ENCODE measurements at places on chromosomes 5 and 9.
A peak's percentile ranks its signal among the peaks of the same experiment; 100 is the strongest.

GRCh38 chr5:68046445-68046844 is 169.1 kb upstream of the PIK3R1 start:
- no peak for DNase-seq

- DNase-seq = no peak
Measured at GRCh38 chr9:119795395-119795794, 426.2 kb upstream of the BRINP1 start.

DNA sequence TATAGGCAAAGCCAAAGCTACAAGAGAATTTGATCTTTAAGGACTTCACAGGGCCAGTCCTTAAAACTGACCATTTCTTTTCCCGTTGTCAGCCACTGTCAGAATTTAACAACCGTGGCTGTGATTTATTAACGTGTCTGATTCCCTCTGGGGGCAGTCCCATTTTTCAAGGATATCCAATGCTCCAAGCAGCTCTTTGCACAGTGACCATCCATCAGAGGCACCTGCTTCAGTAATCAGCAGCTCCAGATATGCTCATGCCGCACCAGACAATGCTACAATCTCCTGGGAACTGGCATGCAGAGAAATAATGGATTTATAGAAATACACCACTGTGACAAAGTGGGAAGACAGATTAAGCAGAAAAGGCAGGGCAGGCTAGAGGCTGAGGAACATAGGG is 163.3 kb upstream of the PPP1R2B start:
- DNase-seq = no peak

DNA sequence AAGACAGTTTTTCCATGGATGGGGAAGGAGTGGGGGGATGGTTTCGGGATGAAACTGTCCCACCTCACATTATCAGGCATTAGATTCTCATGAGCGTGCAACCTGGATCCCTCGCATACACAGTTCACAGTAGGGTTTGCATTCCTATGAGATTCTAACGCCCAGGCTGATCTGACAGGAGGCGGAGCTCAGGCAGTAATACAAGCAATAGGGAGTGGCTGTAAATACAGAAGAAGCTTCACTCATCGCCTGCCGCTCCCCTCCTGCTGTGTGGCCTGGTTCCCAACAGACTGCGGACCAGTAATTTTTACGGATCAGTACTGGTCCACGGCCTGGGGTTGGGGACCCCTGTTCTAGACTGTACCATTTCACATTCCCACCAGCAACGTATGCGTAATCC is 68.3 kb upstream of the OTULINL start:
- no peak for DNase-seq

DNA sequence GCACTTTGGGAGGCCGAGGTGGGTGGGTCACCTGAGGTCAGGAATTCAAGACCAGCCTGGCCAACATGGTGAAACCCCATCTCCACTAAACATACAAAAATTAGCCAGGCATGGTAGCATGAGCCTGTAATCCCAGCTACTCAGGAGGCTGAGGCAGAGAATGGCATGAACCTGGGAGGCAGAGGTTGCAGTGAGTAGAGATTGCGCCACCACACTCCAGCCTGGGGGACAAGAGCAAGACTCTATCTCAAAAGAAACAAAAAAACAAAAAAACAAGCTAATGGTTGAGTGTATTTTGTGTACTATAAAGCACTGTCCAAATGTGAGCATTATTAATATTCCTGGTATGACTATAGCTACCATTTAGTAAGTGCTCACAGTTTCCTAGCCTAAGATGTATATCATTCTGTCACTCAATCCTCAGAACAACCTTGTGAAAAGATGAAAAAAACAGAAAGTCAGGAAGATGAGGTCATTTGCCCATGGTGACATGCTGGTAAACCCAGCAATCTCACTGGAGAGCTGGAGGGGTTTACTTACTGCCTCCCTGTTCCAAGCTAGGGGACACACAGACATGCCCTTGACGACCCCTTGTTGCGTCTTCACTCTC is 27.7 kb downstream of the ARHGEF37 start:
- no peak for DNase-seq

DNA sequence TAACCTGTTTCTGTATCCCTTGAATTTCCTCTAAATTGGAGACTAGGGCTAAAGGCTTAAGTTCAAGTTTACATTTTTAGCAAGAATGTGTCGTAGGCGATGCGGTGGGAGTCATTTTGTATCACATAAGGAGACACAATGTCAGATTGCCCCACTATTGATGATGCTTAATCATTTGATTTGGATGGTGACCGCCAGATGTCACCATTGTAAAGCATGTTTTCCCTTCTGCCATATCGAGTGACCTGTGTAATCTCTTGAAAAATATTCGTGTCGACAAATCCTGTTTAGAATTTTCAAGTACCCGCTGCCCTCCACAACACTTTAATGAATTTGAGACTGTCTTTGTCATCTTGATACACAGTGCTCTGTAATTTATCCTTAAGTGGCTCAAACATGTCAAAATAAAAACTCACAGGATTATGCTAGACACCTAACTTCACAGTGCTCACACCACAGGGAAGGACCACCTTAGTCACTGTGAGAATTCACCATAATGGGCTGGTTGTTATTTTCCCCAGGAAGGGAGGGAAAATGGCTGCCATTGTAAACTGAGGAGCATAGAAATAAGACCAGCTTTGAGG is 34.5 kb upstream of the SLC46A2 start:
- peak; percentile 10 for DNase-seq

DNA sequence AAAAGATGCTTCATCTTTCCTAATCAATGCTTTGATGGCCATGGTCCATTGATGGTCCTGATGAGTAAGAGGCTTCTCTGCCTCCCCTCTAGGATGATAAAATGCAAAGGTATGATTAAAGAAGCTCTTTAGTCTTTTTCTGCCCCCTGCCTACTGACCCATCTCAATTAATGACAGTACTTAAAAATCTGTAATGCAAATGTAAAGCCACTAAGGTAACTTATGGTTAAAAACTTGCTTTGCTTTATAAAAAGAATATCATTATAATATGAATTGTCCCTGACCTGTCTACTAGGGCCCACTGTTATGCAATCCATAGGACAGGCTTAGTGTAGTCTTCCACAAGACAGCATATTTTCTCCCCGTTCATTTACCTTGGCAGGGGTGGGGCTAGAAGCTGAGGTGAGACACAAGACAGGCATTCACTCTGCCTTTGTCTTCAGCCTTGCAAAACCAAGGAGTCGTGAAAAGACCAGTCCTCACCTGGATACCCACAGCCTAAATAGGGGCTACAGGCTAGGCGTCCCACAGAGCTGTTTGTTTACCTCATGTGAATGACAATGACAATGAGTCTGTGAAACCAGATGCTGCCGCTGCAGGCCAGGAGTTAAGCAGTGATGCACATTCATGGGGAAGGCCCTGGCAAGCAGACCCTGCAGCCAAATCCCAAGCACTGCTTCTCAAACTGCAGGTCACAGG is 60.4 kb downstream of the BNC2 start:
- no peak for DNase-seq
